ENCODE measurements at places on chromosomes 11 and 22.

- no peak for DNase-seq
Measured at GRCh38 chr11:34481307-34481706, 32.3 kb downstream of the ELF5 start.

DNA sequence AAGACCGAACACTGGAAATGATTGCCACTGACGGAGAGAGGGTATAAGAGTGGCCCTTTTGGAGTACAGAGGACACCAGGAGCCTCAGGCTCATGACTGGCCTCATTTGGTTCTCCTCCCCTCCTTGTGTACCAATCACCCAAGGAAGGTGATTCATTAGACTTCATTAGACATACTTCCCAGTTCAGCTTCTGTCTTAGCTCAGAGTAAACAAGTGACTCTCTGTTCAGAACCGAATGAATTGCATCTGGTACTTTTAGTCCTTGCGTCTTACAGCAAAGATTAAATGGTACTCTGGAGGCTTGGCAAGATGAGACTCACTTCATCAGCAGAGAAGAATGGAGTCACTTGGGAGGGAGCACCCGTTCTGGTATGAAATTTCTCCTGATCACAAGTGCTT lies 75.2 kb downstream of the ZNRF3 start:
- no peak for DNase-seq

DNA sequence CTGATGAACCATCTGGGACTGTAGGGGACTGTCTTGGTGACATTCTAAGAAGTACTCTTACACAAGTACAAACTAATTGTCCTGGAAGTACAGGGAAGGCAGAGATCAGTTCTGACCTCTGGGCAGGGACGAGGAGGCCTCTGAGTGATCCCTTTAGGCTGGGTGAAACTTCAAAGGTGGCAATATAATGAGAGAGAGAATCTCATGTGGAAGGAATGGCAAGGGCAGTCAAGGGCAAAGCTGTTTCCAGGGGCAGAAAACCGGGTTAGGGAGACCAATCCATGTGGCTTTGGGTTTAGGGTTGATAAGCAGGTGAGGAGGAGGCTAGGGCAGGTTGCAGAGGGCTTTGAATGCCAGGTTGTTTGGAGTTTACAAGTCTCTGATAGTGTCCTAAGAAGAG lies 21.3 kb upstream of the MYH9 start:
- no peak for DNase-seq

DNA sequence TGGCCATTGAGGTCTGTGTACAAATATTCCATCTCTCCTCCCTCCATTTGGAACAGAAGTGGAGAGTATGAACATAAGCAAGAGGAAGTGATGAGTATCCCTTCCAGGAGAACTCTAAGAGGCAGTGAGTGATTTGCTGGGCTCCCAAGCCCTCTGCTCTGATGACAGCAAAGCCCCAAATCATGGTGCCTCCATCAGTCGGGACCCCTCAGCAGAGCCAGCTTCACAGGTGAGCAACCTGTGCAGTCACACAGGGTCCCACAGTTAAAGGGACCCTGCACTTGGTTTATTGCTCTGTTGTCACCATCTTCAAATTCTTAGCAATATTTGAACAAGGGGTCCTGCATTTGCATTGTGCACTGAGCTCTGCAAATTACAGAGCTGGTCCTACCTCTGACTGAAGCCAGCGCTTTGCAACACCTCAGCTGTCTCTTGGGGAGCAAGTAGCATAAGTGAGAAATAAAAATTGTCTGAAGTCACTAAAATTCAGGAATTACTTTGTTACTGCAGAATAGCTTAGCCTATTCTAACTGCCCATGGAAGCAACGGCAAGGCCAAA lies 466.4 kb downstream of the MN1 start:
- no peak for DNase-seq
